GM23338 (cell line): ENCODE measurements at places on chromosomes 5 and 9. TPM values are rescaled to one million over a fixed set of nuclear protein-coding genes. Genes with fewer than 3 reads are reported as not detected.

DNA sequence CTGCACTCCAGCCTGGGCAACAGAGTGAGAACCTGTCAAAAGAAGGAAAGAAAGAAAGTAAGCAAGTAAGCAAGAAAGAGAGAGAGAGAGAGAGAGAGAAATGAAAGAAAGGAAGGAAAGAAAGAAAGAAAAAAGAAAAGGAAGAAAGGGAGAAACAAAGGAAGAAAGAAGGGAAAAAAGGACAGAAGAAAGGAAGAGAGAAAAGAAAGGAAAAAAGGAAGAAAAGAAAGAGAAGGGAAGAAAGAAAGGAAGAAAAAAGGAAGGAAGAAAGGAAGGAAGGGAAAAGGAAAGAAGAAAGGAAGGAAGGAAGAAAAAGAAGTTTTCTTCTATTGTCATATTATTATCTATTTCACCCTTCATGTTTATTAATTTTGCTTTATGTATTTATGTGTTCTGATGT, 251.1 kb upstream of the CD180 start:
- DNase-seq = no peak

DNA sequence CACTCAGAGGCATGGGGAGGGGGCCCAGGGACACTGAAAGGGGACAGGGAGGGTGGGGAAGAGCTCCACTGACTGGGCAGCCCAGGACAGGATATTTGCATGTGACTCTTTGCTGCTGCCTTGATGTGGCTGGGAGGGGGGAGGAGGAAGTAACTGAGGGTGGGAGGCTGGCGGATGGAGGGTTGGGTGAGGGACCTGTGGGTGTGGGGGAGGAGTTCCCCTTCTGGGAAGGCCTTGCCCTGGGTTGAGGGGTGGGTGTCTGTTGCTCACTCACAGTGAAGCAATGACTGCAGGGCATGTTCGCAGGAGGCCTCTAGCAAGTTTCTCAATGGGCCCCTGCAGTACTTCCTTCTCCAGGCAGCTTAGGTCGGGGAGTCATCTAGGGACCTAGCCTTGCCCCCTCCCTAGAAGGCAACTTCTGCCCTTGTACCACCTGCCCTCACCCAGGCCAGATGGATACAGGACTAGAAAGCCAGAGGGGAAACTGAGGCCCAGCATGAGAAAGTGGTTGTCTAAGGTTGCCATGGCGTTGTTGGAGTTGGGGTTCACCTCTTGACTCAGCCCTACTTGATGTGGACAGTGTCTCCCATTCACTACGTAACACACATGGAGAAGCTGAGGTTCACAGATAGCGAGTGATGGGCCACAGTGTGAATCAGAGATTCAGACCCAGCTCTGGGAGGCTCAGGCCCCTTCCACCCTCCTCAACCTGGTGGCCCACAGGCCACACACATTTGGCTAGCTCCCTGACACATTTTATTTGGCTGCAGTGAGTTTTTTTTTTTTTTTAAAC, 3.0 kb downstream of the GRK6 start:
- DNase-seq = no peak

- no peak for DNase-seq
Observed at GRCh38 chr5:15248731-15249130, 251.2 kb upstream of the FBXL7 start.

DNA sequence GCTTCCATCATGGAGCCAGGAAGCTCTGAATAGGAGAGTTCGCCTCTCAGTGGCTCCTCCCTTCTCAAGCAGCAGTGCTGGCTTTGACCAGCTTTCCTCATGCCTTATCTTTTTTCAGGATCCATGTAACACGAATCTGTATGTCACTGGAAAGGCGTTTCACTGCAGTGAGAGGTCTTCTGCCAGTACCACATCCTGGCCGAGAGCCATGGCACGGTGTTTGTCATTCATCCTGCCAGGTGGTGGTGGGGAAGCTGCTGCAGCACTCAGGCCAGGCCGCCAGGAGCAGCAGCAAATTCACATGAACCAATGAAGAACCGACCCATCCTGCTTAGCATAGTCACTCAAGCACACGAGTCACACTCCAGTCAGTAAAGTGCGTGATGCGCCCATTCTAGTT, 179.0 kb downstream of the FANCC start:
- DNase-seq = peak; percentile 74

GRCh38 chr9:116671605-116672004, 15.5 kb upstream of the TRIM32 start:
- no peak for DNase-seq

- no peak for DNase-seq
Observed at GRCh38 chr5:50839472-50839871, 173.0 kb downstream of the PARP8 start.

- peak; percentile 33 for DNase-seq
Observed at GRCh38 chr5:61631438-61631941, 299.4 kb downstream of the ZSWIM6 start.

- DNase-seq = no peak
Observed at GRCh38 chr5:140051950-140052349, 8.9 kb upstream of the NRG2 start.

Gene RMRP
- total RNA-seq = 8,626 and 33,360 TPM in 2 replicates

Gene SOHLH1
- 0.21 TPM in 1 of 2 replicates, not detected in the other for total RNA-seq

Gene IFNA10
- not detected in 2 replicates for total RNA-seq
